ENCODE measurements at places on chromosomes 5 and 9.

GRCh38 chr9:15240927-15241326, 66.1 kb downstream of the TTC39B start:
- no peak for DNase-seq

- DNase-seq = no peak
These were observed 601.8 kb upstream of the ZNF608 start for GRCh38 chr5:125348221-125348692.

- no peak for DNase-seq
These were observed 7.5 kb downstream of the XPA start for GRCh38 chr9:97689401-97690180.

DNA sequence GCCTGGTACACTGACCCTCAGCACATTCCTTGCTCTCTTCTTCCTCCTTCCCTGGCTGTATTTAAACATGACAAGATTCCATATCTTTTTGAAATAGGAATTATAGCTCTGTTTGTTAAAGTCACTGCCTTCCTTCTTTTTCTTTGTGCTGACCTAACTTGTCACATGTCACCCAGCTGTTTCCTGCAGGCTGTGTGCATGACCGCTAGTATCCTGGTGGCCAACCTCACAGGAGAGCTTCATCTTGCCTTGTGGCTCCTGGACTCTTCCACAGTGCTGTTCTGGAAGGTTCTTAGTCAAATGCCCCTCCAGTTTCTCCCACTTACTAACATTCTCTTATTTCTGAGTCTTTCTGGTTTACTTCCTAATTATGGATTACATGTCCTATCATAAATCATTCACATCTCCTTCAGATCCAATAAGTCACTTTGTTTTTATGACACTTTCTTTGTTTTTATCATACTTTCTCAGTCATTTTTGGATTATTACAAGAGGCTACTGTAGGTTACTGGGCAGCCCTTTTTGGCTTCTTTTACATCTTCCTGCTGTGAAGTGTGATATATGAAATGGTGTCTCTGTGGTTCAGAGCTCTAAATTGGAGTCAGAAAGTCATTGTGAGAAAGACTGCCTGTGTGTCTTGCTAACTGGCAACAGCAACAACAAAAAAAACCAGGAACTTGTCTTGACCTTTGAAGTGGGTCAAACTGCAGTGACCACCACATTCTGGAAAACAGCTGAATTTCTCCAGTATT, 463.6 kb upstream of the DAP start:
- no peak for DNase-seq

- DNase-seq = peak; percentile 61
These were observed 651 bp downstream of the HRH2 start for GRCh38 chr5:175658299-175659145.

GRCh38 chr5:1304033-1304432, 9.2 kb upstream of the TERT start:
- DNase-seq = no peak

GRCh38 chr9:93483497-93483896, 30.1 kb upstream of the FAM120AOS start:
- no peak for DNase-seq

- no peak for DNase-seq
These were observed 150.3 kb downstream of the RASEF start for GRCh38 chr9:82912645-82913044.

- DNase-seq = no peak
These were observed 18.0 kb downstream of the NR5A1 start for GRCh38 chr9:124489222-124489621.

- DNase-seq = no peak
These were observed 116.8 kb upstream of the PAM start for GRCh38 chr5:102638316-102638715.

DNA sequence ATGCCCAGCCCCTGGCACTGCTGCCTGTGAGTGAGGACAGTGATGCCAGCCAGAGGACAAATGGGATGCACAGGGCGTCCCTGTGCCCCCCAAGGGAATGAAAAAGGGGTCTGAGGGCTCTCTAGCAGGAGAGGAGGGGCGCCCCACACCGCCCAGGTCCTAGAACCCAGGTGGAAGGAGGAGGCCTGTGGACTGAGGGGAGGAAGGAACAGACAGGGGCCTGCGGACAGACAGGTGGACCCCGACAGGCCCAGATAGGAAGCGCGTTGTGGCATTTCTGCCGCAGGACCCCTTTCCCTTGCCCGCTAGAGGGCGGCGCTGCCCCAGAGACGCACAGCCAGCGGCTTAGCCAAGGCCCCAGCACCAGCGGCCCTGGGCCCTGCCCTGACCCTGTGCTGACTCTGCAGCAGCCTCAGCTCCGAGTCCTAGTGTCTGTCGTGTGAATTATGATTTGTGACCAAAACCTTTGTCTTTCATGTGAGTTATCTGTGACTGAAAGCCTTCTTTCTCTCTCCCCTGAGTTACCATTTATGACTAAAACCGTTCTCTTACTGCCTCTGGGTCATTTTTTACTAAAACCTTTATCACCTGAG, 30.7 kb downstream of the TRIP13 start:
- DNase-seq = peak; percentile 86

GRCh38 chr5:19314840-19315239, 673.2 kb downstream of the CDH18 start:
- no peak for DNase-seq

DNA sequence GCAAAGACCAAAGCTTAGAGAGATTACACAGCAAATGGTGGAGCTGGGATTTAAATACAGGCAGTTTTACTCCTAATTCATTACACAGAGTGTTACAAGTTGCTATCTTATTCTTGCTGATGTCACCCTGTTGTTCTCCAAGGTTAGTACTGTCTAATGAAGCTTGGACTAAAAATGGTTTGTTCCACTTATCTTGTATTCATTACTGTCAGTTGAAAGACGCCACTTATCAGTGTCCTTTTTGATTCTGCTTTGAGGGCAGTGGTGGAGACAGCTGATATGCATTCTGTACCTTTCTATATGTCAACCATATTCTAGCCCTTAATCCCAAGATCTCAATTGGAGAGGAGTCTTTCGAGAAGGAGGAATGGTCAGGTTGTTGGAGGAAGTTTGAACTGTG, 14.0 kb upstream of the DENND4C start:
- DNase-seq = no peak

GRCh38 chr5:136279314-136279713, 86.0 kb downstream of the TRPC7 start:
- no peak for DNase-seq

DNA sequence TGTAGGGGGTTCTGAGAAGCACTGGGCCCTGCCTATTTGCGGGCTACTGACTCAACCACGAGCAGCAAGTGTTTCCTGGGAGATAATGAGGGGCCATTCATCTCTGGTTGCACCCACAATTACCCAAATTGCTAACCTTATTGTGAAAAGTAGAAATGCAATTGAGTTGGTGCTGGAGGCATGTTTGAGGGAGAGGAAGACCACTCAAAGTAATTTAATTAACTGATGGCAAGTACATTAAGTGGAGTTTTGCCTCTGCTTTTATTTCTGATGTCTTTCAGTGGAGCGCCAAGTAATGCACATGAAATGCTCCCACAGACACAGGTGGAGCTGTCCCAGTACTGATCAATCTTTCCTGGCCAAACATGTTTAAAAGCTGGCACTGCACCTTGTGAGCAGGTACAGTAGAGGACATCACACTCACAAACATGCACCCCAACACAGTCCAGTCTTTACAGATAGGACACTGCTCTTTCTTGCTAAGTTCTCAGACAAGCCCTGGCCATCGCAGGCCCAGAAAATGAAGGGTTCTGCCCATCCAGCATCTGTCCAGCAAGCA, 195.4 kb downstream of the HSPA4 start:
- no peak for DNase-seq

DNA sequence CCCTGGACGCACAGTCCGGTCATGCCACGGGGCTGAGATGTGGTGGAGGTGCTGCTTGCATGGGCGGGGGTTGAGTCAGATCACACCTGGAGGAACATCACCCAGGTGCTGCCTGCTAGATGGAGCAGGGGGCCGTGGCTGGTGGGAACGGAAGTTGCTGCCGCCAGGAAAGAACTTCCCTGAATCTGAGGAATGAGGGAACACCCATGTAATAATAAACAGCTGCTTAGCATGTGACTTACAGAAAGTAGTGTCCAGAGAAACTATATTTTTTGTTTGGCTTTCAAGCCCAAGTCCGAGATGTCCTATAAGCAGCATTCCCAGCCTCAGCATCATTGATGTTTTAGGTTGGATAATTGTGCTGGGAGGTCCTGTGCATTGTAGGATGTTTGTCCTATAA, 27.1 kb upstream of the FAM240B start:
- DNase-seq = no peak

GRCh38 chr5:4572311-4573100, 567.6 kb upstream of the ADAMTS16 start:
- DNase-seq = no peak

DNA sequence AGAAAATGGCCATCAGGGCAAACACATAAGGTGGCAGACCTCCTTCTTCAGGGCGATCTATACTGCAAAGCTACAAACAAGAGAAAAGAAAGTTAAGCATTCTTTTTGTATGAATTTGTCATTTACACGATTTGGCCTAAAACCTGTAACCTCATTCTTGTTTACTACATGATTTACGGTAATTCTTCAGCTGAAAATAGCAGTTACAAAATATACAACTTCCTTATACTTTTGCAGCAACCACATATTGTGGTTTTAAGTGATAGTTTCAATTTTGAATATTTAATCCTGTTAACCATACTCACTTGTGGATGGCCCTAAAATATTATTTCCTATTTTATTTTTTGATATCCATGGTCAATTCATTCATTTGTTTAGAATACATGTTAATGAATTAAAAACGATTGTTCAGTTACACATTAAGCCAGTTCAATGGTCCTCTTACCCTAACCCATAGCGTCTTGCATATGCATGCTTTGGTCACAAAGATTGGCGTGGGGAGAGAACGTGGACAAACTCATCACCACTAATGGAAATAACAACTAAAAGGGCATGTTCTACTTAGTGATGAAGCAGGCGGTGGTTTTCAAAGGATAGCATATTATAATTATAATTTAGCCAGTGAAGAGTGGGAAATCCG, 16.6 kb downstream of the TUT7 start:
- no peak for DNase-seq

DNA sequence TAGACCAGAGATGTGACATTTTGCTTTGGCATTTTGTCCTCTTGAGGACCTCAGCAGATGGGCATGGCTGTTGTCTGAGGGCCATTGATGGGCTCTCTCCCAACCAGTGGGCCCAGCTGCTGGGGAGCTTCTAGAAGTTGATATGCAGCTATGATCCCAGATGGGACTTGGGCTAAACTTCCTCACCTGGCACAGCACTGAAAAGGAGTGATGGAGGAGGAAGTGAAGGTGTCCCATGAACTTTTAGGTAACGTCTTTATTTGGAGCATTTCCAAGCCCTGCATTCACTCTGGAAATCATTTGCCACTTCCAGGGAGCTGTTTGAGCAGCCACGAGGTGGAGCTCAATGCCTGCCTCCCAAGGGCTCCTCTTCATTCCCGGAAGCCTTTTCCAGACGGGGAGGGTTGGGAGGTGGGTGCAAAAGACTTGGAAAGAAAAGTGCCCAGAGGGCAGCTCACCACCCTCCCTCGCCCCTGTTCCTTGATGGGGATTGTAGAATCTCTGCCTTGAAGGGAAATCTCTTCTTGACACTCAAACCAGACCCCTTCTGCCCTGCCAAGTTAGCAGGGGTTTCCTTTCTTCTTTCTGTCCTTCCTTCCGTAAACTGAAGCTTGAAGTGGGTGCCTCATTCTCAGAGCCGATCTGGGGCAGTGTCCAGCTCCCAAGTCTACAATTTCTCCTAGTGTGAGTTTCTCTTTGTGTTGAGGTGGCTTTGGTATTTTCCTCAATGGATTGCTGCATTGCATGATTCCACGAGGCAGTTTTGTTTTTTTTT, 18.1 kb upstream of the NEUROG1 start:
- no peak for DNase-seq

GRCh38 chr9:97524424-97524823, 23.0 kb downstream of the TMOD1 start:
- no peak for DNase-seq

- peak; percentile 43 for DNase-seq
These were observed 5.6 kb downstream of the EXD3 start for GRCh38 chr9:137417161-137418021.

GRCh38 chr5:52685566-52685965, 102.2 kb upstream of the ITGA1 start:
- no peak for DNase-seq

Data from activated T-cell treated with anti-CD3 and anti-CD28 coated beads, Interleukin-2, amount 50 U/mL, for 48 hours (primary cell).